Natural killer cell (primary cell): ENCODE measurements at places on chromosomes 7 and 10. TPM values are rescaled to one million over a fixed set of nuclear protein-coding genes. Genes with fewer than 3 reads are reported as not detected.

GRCh38 chr10:89164080-89164479, 43.0 kb downstream of the CH25H start:
- no peaks in the 10 kb centered on the region for H3K4me1 ChIP-seq
- H3K36me3 ChIP-seq, result no peaks in the 10 kb centered on the region
- H3K27ac ChIP-seq, result no peak overlapping the region
- no peaks in the 10 kb centered on the region for H3K27me3 ChIP-seq
- no peak overlapping the region for H3K4me3 ChIP-seq
- DNase-seq, result no peak

Gene CTAGE4
- not detected for total RNA-seq

- H3K36me3 ChIP-seq, result no peaks in the 10 kb centered on the region
- DNase-seq, result no peak
- H3K27ac ChIP-seq, result no peak overlapping the region
- H3K27me3 ChIP-seq, result peaks cover 4% of the 10 kb centered on the region
Measured at GRCh38 chr10:33273295-33274002, 61.0 kb downstream of the NRP1 start.

Gene CCDC172
- total RNA-seq, result not detected

GRCh38 chr7:105250706-105251105, 138.0 kb downstream of the SRPK2 start:
- H3K36me3 ChIP-seq, result no peaks in the 10 kb centered on the region
- peaks cover 11% of the 10 kb centered on the region for H3K4me1 ChIP-seq
- no peak overlapping the region for H3K27ac ChIP-seq

GRCh38 chr7:52940481-52940880, 95.0 kb upstream of the POM121L12 start:
- no peaks in the 10 kb centered on the region for H3K27me3 ChIP-seq
- no peaks in the 10 kb centered on the region for H3K4me1 ChIP-seq
- no peak overlapping the region for H3K27ac ChIP-seq
- H3K36me3 ChIP-seq, result no peaks in the 10 kb centered on the region

DNA sequence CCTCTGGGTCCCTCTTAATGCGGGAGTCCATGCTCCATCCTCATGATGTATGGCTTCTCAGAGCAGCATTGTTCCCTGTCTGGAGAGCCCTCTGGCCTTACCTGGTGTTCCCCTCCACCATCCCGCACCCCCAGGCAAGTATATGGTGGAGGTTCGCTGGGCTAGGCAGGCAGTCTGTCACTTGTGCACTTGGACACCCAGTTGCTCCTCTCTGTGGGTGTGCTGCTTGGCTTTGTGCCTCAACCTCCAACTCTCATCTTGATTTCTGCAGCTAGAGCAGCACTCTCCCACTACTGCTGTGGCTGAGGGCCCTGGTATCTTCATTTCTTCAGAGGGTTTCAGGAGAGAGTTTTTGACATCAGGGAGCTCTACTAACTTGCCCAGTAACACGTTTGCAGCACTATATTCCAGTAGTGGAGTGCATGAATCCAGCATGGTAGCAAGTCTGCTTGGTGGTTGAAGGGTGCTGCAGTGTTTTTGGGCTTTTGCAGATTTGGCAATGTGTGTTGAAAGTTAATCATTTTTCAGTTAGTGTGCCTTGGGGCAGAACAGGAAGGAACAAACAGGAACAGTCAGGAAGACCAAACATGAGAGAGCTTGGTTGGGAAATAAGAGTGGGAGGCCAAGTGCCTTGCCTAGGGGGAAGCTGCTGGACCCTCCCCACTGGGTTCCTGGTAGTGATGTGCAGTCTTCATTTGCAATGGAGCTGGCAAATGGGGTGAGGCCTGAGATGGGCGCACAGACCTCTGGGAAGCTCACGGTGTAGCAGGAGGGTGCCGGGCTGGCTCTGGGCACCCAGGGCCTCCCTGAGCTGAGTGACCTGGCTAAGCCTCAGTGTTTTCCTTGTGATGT, 37.4 kb downstream of the TSPAN14 start:
- H3K27ac ChIP-seq, result no peak overlapping the region
- DNase-seq, result no peak
- H3K4me3 ChIP-seq, result no peak overlapping the region
- no peaks in the 10 kb centered on the region for H3K27me3 ChIP-seq
- H3K36me3 ChIP-seq, result peaks cover 36% of the 10 kb centered on the region

- H3K36me3 ChIP-seq, result no peaks in the 10 kb centered on the region
- no peaks in the 10 kb centered on the region for H3K27me3 ChIP-seq
- no peak for DNase-seq
- H3K4me1 ChIP-seq, result no peaks in the 10 kb centered on the region
Measured at GRCh38 chr10:78313636-78314035, 280.0 kb downstream of the RPS24 start.

Gene LARP4B
- total RNA-seq, result 75.5 TPM

Gene GPNMB
- not detected for total RNA-seq

DNA sequence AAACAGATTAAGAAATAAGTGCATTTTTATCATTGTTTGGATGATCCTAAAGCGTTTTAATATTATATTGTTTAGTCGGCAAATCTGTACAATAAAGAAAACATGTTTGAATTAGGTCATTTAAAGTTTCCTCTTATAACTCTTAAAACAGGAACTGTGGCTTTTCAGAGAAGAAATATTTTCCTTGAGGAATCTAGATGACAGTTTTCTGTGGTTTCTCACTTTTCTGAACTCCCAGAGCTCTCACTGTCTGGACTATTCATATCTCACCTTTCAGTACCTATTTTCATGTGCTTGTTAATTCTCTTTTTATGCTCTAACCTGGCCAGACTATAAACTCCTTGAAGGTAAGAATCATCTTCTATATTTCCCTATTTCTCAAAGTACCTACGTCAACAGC, 135.1 kb downstream of the CHN2 start:
- no peaks in the 10 kb centered on the region for H3K36me3 ChIP-seq
- no peak overlapping the region for H3K27ac ChIP-seq
- H3K4me3 ChIP-seq, result no peak overlapping the region
- H3K27me3 ChIP-seq, result no peaks in the 10 kb centered on the region

Gene GPAM
- 6.1 TPM for total RNA-seq

Gene FAM25C
- total RNA-seq, result not detected

GRCh38 chr7:116327752-116328151, 117.4 kb downstream of the TES start:
- H3K27ac ChIP-seq, result no peak overlapping the region
- no peaks in the 10 kb centered on the region for H3K4me1 ChIP-seq

Gene NRP1
- not detected for total RNA-seq

- H3K27me3 ChIP-seq, result no peaks in the 10 kb centered on the region
- no peak overlapping the region for H3K27ac ChIP-seq
- peaks cover 2% of the 10 kb centered on the region for H3K36me3 ChIP-seq
- peaks cover 5% of the 10 kb centered on the region for H3K4me1 ChIP-seq
Measured at GRCh38 chr7:139687980-139688632, 89.7 kb downstream of the HIPK2 start.

Gene NUDCD3
- 79.9 TPM for total RNA-seq

Gene HOXA9
- 0.39 TPM for total RNA-seq

- no peak overlapping the region for H3K27ac ChIP-seq
- H3K27me3 ChIP-seq, result no peaks in the 10 kb centered on the region
- H3K4me3 ChIP-seq, result no peak overlapping the region
- DNase-seq, result no peak
- no peaks in the 10 kb centered on the region for H3K4me1 ChIP-seq
Measured at GRCh38 chr7:75596727-75597614, 104.9 kb downstream of the SPDYE5 start.

DNA sequence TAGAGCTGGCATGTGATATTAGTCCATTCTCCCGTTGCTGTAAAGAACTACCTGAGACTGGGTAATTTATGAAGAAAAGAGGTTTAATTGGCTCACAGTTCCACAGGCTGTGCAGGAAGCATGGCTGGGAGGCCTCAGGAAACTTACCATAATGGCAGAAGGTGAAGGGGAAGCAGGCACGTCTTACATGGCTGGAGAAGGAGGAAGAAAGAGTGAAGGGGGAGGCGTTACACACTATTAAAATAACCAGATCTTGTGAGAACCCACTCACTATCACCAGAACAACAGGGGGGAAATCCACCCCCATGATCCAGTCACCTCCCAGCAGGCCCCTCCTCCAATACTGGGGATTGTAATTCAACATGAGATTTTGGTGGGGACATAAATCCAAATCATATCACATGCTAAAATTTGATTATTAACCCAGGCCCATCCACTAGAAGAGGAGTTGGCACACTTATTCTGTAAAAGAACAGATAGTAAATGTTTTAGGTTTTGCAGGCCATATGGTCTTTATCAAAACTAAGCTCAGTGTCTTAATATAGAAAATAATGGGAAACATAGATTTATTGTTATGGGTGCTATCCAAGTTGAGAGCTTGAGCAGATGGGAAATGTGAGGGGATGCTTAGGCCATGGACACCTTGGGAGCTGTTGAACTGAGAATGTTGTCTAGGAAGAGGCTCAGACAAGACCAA, 18.6 kb upstream of the HK1 start:
- H3K4me3 ChIP-seq, result no peak overlapping the region
- DNase-seq, result no peak
- no peaks in the 10 kb centered on the region for H3K36me3 ChIP-seq
- no peak overlapping the region for H3K27ac ChIP-seq
- H3K27me3 ChIP-seq, result no peaks in the 10 kb centered on the region
